ENCODE measurements at places on chromosomes 3 and 15.
A peak's percentile ranks its signal among the peaks of the same experiment; 100 is the strongest.

DNA sequence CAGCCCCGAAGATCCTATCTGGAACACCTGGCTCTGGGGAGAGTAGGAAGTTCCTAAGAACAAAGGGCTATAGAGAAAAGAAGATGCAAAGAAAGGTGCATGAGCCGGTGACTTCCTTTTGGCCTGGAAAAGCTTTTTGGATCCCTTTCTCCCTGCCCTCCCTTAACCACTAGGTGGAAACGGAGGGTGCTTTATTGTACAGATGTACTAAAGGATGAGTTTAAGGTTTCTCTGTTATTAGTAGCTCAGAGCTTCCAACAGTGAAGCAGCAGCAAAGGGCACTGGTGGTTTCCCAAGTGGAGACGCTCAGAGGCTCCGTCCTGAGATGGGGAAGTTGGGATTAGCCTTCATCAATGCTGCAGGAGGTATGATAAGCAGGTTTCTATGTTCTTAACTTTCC is 5.9 kb upstream of the ADGRG7 start:
- DNase-seq: no peak

GRCh38 chr15:68378595-68378994 is 53.4 kb downstream of the ITGA11 start:
- DNase-seq: no peak

- no peak for DNase-seq
These were observed 66.3 kb upstream of the IQSEC1 start for GRCh38 chr3:13139471-13140065.

- no peak for DNase-seq
These were observed 3.9 kb upstream of the CCDC9B start for GRCh38 chr15:40344631-40345120.

GRCh38 chr3:194688200-194688740 is 2.6 kb downstream of the FAM43A start:
- peak; percentile 13 for DNase-seq
